ENCODE measurements at places on chromosomes 2 and 18.

DNA sequence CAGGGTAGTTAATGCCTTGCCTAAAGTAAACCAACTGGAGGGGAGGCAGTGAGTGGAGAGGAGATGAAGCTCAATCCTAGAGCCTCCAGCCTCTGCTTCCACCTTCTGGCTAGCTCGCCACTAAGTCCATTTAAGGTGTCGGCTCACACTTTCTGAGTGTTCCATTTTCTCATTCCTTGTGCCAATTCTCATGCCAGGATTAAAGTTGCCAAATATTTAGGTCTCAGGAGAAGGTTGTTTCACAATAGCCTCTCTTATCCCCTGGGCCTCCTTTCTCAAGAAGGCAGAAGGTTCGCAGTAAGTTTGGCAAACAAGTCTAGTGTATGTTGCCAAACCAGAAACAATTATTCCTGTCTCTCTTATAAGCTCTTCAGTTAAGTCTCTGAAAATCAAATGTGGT lies 57.2 kb downstream of the TACR1 start:
- DNase-seq, result no peak

DNA sequence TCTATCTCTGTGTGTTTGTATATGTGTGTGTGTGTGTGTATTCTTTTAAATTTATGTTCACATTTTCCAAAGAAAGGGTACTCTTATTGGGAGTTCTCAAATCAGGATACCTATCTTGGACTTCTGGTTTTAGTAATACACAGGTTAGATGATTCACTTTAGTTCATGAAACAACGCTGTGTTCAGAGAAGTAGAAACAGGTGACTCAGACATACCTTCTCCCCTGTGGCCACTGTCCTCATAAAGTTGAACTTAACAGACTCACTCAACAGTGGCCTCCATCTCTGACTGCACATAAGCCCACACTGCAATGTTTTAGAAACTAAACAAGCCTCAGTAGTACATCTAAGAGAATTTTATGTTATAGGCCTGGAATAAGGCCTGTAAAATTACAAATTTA lies 566.6 kb upstream of the VRK2 start:
- DNase-seq, result no peak

DNA sequence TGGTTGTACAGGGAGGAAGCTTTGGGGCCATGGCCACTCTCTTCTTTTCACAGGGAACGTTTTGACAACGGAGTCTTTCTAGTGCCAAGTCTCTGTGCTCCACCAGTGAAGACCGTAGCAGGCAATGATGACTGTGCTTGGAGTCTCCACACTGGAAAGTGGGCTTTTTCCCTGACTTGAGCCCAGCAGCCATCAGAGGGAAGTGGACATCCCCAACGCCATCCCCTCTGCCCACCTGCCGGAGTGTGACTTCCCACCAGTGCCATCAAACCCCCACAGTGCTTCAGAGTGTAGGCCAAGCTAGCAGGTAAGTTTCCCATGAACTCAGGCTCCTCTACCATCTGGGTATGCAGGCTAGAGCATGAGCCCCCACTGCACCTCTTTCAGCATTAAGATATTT lies 78.7 kb downstream of the APOB start:
- no peak for DNase-seq

GRCh38 chr2:210899131-210899530 lies 342.7 kb downstream of the CPS1 start:
- no peak for DNase-seq

GRCh38 chr18:62312851-62313250 lies 12.3 kb upstream of the TNFRSF11A start:
- no peak for DNase-seq

DNA sequence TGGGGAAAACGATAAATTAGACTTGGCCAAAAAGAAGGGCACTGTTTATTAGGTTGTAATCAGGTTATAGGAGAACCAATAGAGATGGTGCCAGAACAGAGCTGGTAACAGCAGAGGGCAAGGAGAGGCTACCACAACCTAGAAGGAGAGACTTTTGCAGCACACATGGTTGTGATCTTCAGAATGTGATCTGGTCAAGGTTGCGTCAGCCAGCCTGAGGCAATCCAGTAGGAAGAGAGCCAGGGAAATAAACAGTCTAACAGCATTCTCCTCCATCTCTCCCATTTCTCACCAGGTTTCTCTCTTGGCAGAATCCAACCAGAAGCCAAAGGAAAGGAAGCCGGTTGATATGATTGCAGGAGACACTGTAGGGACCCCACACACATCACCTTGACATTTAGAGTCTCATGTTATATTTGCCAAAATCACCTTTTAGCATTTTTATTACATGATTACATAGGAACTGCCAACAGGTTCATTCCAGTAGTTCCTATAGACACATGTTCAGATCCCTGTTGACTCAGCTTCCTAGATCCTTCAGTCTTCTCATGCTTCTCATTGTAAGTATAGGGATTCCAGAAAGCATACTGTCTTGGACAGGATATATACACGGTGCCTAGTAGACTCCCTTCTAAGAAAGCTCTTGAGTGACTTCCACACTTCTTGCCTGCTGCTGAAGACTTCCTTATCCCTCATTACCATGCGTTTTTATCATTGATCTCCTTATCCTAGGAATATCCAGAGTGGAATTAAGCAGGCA lies 17.6 kb upstream of the SPATS2L start:
- no peak for DNase-seq

DNA sequence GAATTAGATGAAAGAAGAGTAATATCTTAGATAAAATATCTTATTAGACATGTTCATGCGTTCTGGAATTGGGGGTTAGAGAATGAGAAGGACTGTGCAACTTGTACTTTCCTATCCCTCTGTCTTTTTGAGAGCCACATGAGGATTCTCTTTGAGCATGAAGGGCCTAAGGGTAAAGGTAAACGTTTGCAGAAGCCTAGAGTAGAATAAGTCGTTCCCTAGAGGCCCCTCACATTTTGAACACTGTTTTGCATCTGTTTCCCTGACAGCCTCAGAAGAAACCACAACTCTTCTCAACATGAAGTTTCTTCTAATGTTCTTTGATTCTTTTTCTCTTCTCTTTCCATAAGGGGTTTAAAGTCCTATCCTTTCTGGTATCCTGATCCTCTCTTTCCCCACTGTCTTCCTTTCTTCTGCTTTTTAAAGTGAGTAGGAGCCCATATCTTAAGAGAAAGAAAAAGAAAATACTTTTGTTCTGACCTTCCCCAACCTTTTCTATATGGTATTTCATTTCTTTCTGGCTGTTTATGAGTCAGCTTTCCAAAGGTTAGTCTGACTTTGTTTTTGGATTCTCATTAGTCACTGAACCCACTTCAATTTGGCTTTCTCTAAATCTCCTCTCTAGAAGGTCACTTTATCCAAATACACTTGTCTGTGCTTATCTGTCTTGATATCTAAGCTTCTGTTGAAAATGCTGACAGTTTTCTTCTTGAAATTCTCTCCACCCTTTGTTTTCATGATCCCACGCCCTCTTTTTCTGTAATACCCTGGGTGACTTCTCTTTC lies 34.8 kb downstream of the PPP1R1C start:
- DNase-seq, result no peak

DNA sequence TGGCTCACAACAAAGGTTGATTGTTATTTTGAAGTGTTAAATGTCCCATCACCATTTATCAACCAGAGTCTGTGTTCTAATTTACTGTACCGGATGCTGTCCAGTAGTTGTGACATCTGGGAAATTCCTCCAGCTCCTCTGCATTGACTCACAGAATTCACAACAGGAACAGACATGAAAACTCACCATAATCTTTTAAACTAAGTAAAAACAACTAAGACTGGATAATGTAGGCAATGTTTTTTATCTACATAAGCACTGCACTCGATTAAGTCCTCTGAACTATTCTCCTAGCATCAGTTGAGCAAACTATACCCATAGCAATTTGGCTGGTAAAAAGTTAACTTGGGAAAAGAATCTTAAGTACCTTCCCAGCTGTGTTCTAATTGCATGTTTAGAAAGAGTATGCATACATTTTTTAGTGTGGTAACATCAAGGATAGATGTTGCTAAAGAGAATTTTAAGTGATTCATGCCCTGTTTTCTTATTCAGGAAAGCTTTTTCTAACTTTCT lies 42.9 kb upstream of the MYO1B start:
- DNase-seq, result no peak

GRCh38 chr2:74513605-74514367 lies 464 bp upstream of the TLX2 start:
- DNase-seq, result no peak

DNA sequence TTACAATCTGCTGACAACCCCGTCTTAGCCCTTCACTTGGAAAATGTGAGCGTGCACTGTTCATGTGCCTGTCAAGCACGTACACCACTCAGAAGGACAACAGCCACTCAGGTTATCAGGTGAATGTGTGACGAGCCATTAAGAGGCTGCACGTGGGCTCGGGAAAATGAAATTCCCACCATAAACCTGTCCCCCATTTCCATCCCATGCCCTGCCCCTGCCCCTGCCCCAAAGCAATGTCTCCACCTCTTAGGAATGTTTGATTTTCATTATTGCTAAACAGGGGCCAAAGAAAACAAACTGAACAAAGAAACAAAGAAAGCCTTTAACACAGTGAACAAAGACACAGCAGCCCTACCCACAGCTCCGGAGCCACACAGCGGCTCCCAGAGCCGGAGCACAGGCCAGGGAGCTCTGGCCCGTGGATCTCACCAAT lies 90.5 kb downstream of the TMEM18 start:
- DNase-seq, result no peak

DNA sequence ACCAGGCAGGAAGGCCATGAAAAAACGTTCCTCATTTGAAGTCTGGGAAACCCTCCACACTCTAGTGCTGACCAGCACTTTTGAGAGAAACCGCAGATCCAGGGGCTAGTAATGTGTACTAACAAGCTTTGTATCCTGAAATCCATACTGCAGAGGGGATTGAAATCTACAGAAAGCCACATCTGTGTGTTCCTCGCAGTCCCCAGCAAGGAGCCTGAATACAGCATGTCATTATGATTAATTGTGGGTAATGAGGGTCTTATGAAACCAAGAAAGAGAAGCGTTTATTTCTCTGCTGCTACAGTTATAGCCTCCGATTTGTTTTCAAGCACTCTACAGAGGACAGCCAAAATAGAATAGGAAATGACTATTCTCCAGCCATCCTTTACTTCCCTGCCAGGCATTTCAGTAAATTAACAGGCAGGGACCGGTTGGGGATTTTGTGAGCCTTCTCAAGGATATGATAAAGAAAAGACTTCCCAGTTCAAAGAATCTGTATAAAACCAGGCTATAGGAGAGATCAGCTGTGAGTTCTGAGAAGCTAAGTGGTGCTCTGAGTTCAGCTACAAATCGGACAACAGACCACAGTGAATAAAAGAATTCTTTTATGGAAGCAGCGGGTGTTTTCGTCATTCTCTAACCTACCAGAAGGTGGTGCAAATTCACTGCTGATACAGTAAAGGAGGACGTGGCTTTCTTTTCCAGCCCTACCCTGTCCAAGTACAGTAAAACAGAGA lies 133.4 kb downstream of the INSIG2 start:
- DNase-seq, result no peak
